ENCODE measurements at places on chromosomes 7 and 10. TPM values are rescaled to one million over a fixed set of nuclear protein-coding genes. Genes with fewer than 3 reads are reported as not detected.

DNA sequence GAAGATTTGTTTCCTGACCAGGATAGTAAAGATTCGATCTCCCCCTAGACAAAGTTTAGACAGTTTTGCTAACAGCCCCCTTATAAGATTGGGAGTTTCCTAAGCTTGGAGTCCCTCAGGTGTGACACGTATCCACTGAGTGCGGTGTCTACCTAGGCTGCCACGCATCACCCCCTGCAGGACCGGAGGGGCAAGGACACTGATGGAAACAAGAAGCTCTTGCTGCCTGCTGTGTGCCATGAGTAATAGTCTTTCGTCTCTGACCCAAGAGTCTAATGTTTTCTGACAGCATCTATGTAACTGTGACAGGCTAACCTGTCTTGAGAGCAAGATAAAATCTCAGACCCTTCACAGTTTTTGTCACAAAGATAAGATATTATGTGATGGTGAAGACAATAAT is 173.5 kb downstream of the SEMA3E start:
- DNase-seq = no peak

- DNase-seq = no peak
Observed at GRCh38 chr7:6078548-6078947, 47.4 kb downstream of the ANKRD61 start.

DNA sequence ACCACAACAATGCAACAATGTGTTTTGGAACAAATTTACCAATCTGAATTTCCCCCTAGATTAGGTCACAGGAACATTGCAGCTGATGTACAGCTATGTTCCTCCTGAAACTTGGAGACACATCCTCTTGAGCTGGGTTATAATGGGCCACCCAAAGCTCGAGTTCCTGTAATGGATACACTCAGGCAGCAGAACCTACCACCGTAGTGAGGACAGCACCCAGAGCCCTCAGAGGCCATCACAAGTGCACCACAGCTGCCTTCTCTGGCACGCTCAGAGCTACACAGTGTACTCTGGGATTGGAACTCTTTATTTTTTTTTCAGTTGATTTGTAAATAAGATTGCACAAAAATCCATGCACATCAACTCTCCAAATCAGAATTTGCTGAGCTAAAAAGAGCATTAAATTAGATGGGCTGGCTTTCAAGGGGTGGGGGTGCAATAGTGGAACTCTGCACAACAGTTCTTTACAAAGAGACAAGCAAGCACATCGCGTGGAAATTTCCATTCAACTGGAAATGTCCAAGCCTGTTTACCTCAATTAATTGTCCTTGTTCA is 56.7 kb downstream of the EGFR start:
- no peak for DNase-seq

DNA sequence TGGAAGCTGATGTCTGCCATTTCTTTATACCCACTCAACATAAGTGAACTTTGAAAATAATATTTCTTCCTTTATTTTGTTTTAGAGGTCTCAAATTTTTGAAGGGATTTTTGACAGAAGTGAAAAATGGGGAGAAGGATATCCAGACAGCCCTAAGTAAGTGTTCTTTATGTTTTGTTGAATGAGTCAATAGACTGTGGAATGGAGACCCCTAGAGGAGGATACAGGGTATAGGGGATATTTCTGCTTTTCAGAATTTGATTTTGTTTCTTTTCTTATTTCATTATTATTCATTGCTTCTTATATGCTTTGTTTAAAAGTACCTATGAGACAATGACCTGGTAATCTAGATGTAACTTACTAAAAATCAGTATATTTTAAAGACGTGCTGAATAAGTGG is 34.4 kb downstream of the PLEKHA8 start:
- DNase-seq = no peak

- DNase-seq = no peak
Observed at GRCh38 chr7:88398459-88398858, 91.8 kb upstream of the STEAP4 start.

GRCh38 chr10:16348891-16349290 is 87.9 kb upstream of the PTER start:
- DNase-seq = no peak

GRCh38 chr10:112507988-112508387 is 61.0 kb downstream of the VTI1A start:
- DNase-seq = no peak

DNA sequence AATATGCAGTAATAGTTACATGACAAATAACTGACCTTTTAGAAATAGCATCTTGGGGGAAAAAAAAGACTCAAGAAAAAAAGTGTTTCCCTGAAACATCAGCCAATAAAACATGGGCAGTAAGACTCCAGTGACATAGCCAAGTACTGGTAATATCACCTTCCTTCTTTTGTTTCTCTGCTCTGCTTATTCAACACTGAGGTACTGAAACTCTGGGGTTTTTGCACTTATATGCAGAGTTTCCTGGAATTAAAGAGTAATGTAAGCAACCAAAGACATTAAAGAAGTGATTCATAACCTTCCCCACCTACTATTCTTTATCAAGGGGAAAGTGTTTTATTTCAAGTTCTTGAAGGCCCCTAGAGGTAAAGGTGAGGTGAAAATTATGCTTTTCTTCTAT is 414.5 kb downstream of the GRM8 start:
- DNase-seq = no peak

DNA sequence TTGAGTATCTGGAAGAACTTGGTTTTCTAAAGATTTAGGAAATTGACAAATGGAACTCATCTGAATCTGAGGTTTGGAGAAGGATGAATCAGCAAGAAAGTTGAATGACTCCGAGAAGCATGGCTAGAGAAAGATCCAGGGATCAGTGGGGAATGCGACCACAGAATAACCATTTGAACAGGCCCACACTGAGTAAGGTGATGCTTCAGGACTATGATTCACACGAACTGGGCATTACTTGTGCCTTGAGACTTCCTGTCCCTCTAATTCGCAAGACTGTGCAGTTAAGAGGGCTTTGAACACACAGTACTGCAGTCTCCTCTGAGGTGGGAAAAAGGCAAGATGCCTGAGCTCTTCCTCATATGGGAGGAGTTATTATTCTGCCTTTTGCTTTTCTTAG is 395.5 kb upstream of the POM121L12 start:
- DNase-seq = no peak

DNA sequence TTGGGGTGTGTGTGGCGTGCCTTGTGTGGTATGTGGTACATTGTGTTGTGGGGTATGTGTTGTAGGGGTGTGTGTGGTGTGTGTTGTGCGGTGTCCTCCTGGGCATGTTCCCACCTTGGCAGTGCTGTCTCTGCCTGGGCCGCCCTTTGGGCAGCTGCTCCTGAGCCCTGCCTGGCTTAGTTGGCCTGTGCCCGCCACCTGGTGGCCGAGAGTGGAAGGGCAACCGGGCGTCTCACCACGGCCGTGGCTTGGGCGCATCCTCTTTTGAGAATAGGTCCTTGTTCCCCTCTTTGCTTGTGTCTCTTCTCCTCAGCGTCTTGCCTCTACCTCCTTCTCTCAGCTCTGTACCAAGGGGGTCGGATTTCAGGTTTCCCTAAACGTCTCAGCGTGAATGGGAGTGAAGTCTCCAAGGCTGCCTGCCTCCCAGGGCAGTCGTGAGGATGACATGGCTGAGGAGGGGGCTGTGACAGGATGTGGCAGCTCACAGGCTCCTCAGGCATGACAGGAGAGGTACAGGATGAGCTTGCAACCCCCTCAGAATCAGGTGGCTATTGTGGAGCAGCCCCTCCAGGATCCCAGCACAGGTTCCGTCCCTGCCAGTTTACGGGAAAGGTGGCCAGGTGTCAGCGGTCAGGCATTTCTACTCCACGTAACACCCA is 98.4 kb upstream of the PODXL start:
- DNase-seq = peak; percentile 93

CAMK2B gene
- 0.87 TPM for total RNA-seq

POT1 gene
- total RNA-seq = 12.1 TPM

CELF2 gene
- total RNA-seq = 36.1 TPM

PTPRN2 gene
- total RNA-seq = 12.5 TPM

PTF1A gene
- total RNA-seq = not detected
